ENCODE measurements at places on chromosomes 6 and 20.

DNA sequence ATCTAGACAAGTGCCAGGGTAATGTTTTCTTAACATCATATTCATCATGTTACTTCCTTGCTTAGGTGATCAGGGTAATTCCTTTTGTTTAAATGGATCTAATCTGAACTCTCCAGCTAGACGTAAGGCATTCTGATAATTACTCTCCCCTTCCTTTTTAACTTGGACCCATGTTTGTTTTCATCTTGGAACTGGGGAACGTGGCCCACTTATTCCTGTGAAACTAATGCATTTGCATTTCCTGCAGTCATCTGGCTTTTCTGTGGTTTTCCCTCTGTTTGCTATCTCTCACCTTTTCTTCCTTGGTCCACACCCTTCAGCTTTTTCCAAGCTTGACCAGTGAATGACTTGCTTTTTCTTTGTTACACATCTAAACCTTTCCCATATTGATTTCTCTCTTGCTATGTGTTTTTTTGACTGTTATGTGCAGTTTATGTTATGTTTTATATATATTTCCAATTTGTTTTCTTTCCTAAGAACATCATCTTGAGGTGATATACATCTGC, 33.3 kb downstream of the SLX4IP start:
- no peak for DNase-seq

- no peak for DNase-seq
These were observed 2.2 kb downstream of the PPP1R3G start for GRCh38 chr6:5087389-5087788.

DNA sequence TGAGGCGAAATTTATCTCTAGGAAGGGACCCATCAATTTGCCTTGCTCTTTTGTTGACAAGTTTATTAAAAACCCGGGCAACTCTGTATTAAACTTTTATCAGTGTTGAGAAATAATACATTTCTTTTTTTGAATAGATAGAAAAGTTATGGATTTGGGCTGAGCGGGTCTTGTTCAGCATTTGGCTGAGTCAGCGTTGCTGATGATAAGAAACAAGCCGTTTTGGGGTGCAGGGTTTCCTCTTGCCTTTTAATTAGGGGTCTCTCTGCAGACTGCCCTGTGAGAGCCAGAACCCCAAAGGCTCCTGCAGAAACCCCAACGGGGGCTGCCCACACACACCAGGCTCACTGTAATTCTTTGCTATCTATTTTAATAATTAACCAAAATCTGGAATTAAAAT, 82.1 kb upstream of the SLCO4A1 start:
- no peak for DNase-seq

- no peak for DNase-seq
These were observed 45.7 kb downstream of the PPARD start for GRCh38 chr6:35388030-35388429.

- no peak for DNase-seq
These were observed 115.7 kb downstream of the TOX2 start for GRCh38 chr20:44030394-44030793.

GRCh38 chr20:5864428-5864827, 85.9 kb downstream of the TRMT6 start:
- no peak for DNase-seq

DNA sequence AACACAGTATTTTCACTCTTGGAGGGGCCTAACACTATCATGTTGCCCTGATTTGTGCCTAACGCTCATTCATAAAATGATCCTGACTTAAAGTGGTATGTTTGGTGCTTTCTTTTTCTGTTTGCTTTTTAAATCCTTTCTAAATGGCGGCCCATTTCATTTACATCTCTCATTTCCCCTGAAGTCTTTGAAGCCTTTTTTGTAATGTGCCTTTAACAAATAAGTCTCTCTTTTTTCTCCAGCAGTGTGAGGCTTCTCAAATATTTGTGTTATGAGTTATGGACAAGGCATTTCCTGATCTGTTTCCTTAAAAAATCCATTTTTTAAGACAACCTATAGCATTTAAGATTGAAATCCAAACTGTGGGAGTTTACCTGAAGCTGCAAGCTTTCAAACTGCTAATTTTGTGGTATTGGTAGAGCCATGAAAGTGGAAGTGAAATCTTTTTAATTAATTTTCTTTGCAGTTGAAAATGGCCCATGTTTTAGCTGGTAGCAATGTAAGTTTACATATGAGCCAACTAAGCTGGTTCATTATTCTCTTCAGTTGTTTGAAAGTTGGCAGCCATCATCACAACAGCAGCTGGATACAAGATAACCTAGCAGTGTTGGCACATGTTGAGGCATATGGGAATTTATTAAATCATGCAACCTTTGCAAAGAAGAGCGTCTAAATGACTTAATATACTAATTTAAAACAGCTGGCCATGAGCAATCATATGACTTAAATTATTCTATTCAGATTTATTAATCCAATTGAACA, 469.7 kb downstream of the CDKAL1 start:
- no peak for DNase-seq
